ENCODE measurements at places on chromosomes 7 and 10. TPM values are rescaled to one million over a fixed set of nuclear protein-coding genes. Genes with fewer than 3 reads are reported as not detected.

The PLAC9 gene
- total RNA-seq: 31.4 TPM

GRCh38 chr7:39651265-39651664, 27.9 kb downstream of the RALA start:
- H3K4me3 ChIP-seq: no peak overlapping the region
- H3K27ac ChIP-seq: no peak overlapping the region
- H3K4me1 ChIP-seq: no peaks in the 10 kb centered on the region

DNA sequence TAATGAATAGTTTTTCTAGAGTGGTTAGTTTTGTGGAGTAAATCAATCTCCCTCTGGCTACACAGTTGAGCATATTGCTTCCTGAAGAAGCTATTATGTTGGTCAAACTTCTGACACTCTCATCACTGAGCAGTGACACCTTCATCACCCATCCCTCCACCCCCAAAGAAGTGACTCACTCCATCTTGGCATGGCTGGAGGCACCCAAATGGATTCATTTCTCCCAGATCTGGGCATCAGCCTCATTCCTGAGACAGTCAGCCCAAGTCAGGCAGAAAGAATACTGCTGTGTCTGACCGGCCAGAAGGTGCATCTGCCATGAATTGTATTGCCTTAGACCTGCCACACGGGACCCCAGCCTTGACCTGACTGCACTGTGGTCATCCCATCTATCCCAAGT, 117.0 kb upstream of the HABP2 start:
- no peaks in the 10 kb centered on the region for H3K36me3 ChIP-seq
- no peak for DNase-seq
- no peaks in the 10 kb centered on the region for H3K4me1 ChIP-seq
- H3K27ac ChIP-seq: no peak overlapping the region

DNA sequence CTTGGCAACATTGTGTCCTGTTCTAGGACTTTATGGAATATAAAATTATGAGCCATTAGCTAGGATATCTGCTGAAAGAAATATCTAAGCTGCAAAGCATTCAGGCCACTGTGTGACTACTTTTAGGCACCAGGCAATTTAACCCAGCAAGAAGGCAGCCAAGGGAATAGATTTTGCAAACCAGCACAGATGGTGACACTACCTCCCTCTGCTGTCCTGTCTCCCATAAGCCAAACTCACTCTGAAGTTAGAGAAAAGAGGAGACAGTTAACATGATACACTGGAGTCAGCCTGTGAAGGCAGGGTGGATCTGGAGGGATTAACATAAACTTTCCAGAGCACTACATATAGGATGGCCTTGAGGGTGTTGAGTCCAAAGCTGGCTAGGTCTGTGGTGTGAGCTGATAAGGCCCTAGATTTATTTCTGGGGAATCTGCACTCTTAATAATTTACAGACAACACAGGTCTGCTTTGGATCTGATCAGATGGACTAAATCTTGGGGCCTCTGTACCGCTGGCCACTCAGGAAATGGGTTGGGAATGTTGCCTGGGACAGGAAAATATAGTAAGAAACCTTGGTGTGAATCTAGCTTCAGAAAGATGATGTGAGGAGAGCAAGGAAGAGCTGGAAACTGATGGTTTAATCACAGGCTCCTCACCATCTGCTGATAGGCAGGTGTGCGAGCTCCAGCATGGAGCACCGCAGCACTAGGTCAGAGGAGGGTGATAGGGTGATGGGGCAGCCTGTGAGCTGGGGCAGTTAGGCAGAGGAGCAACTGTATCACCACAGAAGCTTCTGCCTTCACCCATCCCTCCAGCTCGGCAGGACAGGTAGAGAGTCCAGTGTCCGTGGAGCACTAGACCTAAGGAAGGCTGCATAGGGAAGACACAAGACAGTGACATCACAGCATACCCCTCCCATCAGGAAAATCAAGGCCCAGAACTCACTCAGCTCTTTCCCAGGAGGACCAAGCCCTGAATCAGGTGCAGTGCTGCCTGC, 229.9 kb upstream of the PRSS1 start:
- H3K4me1 ChIP-seq: no peaks in the 10 kb centered on the region
- DNase-seq: no peak
- H3K27ac ChIP-seq: no peak overlapping the region

GRCh38 chr7:28660132-28660531, 247.8 kb downstream of the CREB5 start:
- H3K4me1 ChIP-seq: no peaks in the 10 kb centered on the region
- H3K27ac ChIP-seq: no peak overlapping the region
- no peaks in the 10 kb centered on the region for H3K36me3 ChIP-seq
- no peaks in the 10 kb centered on the region for H3K27me3 ChIP-seq

DNA sequence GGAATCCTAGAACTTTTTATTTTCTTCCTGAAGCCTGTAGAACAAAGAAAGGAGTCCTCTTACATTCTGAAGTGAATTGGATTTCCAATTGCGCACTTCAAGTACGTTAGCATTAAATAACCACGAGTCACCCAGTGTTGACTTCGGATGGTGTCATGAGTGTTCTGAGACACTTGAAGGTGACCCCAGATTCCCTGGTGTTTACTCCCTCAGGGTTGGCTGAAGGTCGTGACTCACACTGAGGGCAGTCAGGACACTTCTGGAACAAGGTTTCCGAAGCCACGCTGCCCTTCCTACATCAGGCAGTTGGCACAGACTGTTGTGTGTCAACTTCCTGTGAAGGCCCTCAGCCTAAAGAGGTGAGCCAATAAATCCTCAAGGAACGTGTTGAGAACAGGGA, 186.6 kb upstream of the CELF2 start:
- no peaks in the 10 kb centered on the region for H3K27me3 ChIP-seq
- H3K36me3 ChIP-seq: no peaks in the 10 kb centered on the region
- no peak overlapping the region for H3K27ac ChIP-seq
- no peaks in the 10 kb centered on the region for H3K4me1 ChIP-seq
- DNase-seq: no peak
- no peak overlapping the region for H3K4me3 ChIP-seq

- no peaks in the 10 kb centered on the region for H3K27me3 ChIP-seq
- no peaks in the 10 kb centered on the region for H3K36me3 ChIP-seq
- no peak for DNase-seq
- no peak overlapping the region for H3K4me3 ChIP-seq
- H3K4me1 ChIP-seq: no peaks in the 10 kb centered on the region
These were observed 218.0 kb downstream of the CREB5 start for GRCh38 chr7:28630350-28630749.

- H3K27me3 ChIP-seq: no peaks in the 10 kb centered on the region
- no peak overlapping the region for H3K4me3 ChIP-seq
- H3K4me1 ChIP-seq: peaks cover 4% of the 10 kb centered on the region
- H3K27ac ChIP-seq: no peak overlapping the region
- DNase-seq: no peak
These were observed 138.4 kb downstream of the MDFIC start for GRCh38 chr7:115060095-115060870.

DNA sequence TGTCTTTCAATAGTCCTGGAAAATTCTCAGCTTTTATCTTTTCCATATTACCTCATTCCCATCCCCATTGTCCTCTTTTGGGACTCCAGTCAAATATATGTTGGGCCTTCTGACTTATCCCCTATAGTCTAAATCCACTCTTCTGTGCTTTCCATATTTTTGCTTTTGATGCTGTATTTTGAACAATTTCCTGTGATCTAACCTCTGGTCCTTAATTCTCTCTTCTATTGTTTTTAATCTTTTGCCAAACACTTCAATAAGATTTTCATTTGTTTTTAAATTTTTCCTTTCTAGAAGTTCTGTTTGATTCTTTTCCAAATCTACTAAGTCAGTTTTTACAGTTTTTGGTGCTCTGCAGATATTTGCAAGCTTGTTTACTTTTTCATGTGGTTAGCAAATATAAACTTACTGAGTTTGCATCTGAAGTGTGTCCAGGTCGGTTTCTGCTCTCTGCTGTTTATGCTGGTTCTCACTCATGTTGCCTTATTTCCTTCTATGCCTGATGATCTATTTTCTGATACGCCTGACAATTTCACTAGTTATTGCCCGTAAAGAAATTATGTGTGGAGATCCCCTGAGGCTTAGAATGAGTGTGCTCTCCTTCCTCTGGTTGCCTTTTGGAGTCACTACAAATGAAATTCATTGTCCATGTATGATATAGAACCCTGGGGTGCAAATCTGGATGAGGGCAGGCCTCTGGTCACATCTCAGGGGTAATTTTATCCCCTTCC, 110.4 kb downstream of the RBM20 start:
- no peaks in the 10 kb centered on the region for H3K4me1 ChIP-seq
- DNase-seq: no peak
- H3K36me3 ChIP-seq: no peaks in the 10 kb centered on the region
- H3K27me3 ChIP-seq: no peaks in the 10 kb centered on the region
- no peak overlapping the region for H3K4me3 ChIP-seq
- no peak overlapping the region for H3K27ac ChIP-seq

The TMEM270 gene
- total RNA-seq: 0.50 TPM

DNA sequence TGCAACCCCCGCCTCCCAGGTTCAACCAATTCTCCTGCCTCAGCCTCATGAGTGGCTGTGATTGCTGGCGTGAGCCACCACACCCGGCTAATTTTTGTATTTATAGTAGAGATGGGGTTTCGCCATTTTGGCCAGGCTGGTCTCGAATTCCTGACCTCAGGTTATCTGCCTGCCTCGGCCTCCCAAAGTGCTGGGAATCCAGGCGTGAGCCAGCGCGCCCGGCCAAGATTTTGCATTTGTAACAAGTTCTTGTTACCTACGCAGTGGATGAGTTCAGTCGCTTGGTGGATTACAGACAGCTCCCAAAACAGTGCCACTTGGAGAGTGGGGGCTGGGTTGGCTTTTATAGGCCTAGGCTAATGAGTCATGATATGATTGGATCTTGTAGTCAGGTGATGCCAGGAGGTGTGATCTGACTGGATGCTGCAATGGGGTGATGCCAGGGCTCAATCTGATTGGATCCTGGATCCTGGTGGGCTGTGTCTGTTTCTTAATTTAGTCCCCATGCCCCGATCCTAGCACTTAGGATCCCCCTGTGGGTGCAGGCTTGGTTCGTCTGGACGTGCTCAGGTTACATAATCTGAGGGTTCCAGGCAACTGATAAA, 20.3 kb downstream of the SBDS start:
- no peaks in the 10 kb centered on the region for H3K4me1 ChIP-seq
- H3K4me3 ChIP-seq: no peak overlapping the region
- DNase-seq: peak; percentile 17
- H3K36me3 ChIP-seq: no peaks in the 10 kb centered on the region
- no peak overlapping the region for H3K27ac ChIP-seq
- H3K27me3 ChIP-seq: no peaks in the 10 kb centered on the region

DNA sequence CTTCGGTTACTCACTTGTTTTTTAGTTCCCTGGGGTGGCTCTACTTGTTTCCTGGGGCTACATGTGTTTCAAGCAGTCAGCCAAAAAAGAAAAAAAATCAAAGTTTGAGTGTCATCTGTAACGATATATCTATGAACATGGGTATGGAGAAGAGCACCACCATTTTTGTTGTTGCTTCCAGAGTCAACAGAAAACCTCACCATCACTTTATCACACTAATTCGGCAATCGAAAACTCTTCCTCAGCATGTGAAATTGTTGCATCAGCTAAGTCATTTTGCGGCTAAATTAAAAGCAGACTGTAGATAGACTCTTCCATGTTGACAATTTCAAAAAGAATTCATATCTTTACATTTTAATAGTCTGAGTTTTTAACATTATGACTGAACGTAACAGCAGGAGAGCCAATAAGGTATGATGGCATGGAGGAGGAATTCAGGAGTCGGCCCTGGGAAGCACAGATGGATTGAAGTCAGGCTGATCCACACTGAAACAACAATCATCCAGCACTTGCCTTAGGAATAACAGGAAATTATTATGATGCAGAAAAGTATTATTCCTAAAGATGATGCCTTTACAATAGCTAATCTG, 455.7 kb upstream of the KLF6 start:
- no peak overlapping the region for H3K27ac ChIP-seq
- DNase-seq: no peak
- H3K4me3 ChIP-seq: no peak overlapping the region
- H3K36me3 ChIP-seq: no peaks in the 10 kb centered on the region

The CLRN3 gene
- total RNA-seq: 9.4 TPM

- peaks cover 8% of the 10 kb centered on the region for H3K4me1 ChIP-seq
- no peak overlapping the region for H3K27ac ChIP-seq
- no peaks in the 10 kb centered on the region for H3K36me3 ChIP-seq
- H3K4me3 ChIP-seq: no peak overlapping the region
These were observed 146.2 kb upstream of the RET start for GRCh38 chr10:42930516-42931192.

- DNase-seq: no peak
- no peak overlapping the region for H3K27ac ChIP-seq
These were observed 193.6 kb downstream of the FGFR2 start for GRCh38 chr10:121404611-121405010.

- no peaks in the 10 kb centered on the region for H3K27me3 ChIP-seq
These were observed 14.2 kb upstream of the ZNF786 start for GRCh38 chr7:149104749-149105148.

DNA sequence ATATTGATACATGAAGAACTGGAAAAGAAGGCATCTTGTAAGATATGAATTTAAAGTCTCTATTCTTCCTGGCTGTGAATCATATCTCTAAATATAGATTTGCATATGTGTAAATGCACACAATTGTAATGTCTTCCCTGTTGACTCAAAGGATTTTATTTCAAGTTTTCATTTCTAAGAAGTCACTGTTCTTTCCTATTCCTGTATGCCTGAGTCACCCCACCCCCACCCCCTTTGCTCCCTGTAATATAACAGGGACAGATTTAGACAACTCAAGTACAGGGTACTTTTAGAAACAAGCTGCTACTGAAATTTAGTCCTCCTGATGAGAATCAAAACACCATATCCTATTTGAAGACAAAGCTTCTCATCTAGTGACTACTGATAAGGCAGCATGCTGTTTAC, 43.0 kb upstream of the HECTD2 start:
- no peaks in the 10 kb centered on the region for H3K4me1 ChIP-seq
- DNase-seq: no peak
- no peak overlapping the region for H3K27ac ChIP-seq
- H3K4me3 ChIP-seq: no peak overlapping the region

The CTAGE4 gene
- 4.9 TPM for total RNA-seq

- no peaks in the 10 kb centered on the region for H3K27me3 ChIP-seq
- H3K36me3 ChIP-seq: no peaks in the 10 kb centered on the region
- H3K27ac ChIP-seq: no peak overlapping the region
- H3K4me1 ChIP-seq: no peaks in the 10 kb centered on the region
These were observed 20.2 kb downstream of the RAMP3 start for GRCh38 chr7:45177801-45178200.

Measured in kidney (tissue), 22 donors.